Left colon (tissue), 2 donors: ENCODE measurements at places on chromosomes 6 and 20. TPM values are rescaled to one million over a fixed set of nuclear protein-coding genes. Genes with fewer than 3 reads are reported as not detected.

DNA sequence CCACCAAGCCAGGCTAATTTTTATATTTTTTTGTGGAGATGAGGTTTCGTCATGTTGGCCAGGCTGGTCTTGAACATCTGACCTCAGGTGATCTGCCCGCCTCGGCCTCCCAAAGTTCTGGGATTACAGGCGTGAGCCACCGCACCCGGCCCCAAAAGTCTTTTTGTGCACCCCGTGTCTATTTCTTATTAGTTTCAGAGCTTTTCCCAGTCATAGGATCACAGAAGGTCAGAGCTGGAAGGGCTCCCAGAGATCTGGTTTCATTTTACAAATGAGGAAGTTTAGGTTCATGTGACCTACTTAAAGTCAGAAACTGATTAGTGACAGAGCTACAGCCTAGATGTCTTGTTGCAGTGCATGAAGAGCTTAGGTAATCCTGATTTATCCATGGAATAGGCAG is 1.6 kb upstream of the OGFRL1 start:
- peak; percentile 18 for DNase-seq

DNA sequence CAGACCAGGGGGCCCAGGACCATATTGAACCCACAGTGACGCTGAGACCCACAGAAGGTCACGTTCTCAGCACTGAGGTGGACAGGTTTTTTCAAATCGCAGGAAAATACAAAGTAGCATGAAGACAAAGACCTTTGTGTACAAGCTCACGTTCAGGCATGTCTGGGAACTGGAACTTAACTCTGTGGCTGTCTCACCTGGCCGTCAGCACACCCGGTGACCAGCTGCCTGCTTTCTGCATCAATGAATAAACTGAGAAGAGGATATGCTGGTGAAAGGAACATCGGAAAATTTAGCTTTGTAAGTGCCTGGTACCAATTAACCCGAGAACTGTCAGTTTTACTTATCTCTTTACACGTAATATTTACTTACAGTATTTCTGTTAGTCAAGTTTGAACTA is 36.5 kb downstream of the WDR27 start:
- no peak for DNase-seq

The LAMA4 gene
- total RNA-seq = 31.8 TPM

The DNAH8 gene
- not detected for total RNA-seq
